ENCODE measurements at places on chromosomes 7 and 10.

- DNase-seq, result no peak
Measured at GRCh38 chr10:123997486-123998196, 95.8 kb downstream of the CHST15 start.

DNA sequence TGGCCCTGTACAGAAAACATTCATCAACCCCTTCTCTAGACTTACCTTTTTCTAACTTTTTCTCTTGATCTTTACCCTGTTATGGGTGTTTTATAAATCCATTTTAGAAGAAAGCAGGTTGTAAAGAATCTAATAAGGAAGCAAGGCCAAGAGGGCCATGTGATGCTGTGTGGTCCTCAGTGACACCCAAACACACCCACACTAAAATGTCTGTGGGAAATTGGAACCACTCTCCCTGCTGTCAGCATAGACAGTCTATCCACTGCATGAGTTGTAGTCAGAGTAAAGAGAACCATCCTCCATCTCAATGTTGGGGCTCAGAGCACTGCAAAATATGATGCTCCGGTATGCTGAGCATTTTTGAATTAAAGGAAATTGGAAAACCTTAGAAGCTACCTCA is 235.5 kb downstream of the SKIDA1 start:
- DNase-seq, result no peak

- DNase-seq, result no peak
Measured at GRCh38 chr7:79296553-79297320, 156.7 kb downstream of the MAGI2 start.

DNA sequence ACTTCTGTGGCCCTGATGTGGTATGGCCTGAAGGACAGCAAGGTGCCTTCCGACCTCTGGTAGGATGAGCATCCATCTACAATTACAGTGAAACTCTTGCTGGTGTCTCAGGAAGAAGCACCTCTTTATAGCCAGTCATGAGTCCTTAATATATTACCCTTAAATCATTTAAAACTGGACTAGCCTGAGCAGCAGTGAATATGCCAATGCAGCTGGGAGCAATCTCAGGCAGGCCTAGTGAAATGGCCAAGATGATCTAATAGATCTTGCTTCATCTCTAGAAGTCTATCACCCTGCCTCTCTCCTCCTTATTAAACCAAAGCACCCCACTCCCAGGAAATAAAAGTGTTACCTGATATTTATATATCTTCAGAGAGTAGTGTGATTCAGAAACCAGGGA is 66.7 kb upstream of the SORCS3 start:
- DNase-seq, result no peak

GRCh38 chr10:126945351-126946030 is 40.3 kb downstream of the DOCK1 start:
- no peak for DNase-seq

- DNase-seq, result no peak
Measured at GRCh38 chr7:110541962-110542361, 549.0 kb upstream of the LRRN3 start.
